ENCODE measurements at places on chromosomes 1 and 21.

DNA sequence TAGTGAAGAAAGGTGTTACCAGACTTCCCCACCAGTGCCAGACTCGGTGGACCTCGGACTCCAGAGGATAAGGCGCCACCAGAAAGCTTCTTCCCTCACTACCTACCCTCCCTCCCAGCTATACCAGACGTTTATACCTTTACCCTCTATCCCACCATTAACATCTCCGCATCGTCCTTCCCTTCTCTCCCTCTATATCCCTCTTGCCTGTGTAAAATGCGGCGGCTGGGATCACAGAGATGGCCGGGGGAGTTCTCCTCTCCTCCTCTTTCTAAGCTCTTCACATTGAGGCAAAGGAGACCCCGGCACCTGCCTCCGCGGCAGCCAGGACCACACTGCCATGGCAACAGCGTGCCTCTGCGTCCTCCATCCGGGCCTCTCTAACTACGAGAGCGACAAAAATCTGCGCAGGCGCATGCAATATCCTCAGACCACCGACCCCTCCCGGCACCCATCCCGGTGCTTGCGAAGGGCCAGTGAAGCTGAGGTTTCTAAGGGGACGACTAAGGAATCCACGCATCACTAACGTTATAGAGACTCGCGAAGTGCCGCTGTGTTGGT lies at the start of gene CCDC181:
TSS of gene CCDC181 (minus strand) at position 394 of the 561 bp plus-strand sequence. CDS start 2,547 bp downstream, outside the sequence.
- peak; percentile 62 for DNase-seq

- no peak for DNase-seq
These were observed 61.8 kb downstream of the RGS13 start for GRCh38 chr1:192697771-192698170.

DNA sequence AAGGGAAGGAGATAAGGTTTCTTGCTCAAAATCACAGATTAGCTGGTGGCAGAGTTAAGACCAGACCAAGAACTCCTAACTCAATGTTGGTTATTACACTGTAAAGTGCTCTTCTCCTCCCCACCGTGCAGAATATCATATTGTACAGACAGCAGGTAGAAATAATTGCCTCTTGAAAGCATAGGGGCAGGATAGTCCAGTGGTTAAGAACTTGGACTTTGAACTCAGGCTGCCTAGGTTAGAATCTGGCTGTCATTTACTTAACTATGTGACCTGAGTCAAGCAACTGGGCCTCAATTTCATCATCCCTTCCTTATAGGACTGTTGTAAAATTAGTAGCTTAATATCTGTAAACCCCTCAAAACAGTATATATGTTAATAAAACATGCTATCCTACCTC lies 114.9 kb upstream of the HIVEP3 start:
- no peak for DNase-seq

DNA sequence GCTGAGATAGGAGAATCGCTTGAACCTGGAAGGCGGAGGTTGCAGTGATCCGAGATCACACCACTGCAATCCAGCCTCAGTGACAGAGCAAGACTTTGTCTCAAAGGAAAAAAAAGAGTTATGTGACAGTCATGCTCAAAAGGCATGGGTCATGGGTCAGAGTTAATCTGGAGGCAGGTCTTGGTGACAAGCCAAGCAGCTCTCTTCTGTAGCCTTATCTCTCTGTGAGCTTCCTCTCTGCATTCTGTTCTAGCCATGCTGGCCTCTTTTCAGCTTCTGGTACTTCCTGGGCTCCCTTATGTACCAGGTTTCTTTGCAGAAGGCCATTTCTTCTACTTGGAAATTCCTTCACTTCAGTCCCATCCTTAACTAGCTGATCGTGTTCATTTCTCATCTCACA lies 63.6 kb downstream of the NGF start:
- no peak for DNase-seq

DNA sequence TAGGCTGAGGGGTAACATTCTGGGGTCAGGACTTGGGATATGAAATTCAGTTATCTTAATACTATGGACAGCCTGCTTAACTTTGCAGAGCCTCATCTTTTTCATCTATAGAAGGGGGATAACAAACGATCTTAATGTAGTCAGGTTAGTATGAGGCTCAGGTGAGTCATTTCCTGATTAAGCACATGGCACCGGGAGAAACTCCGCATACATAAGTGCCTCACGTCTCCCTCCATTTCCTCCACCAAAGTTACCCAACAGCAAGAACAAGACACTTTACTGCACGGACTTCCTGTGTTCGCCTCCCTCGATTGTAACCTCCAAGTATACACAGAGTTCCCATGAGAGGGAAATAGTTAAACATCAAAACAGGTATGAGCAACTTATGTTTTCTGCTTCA lies 112.7 kb upstream of the COA6 start:
- no peak for DNase-seq

DNA sequence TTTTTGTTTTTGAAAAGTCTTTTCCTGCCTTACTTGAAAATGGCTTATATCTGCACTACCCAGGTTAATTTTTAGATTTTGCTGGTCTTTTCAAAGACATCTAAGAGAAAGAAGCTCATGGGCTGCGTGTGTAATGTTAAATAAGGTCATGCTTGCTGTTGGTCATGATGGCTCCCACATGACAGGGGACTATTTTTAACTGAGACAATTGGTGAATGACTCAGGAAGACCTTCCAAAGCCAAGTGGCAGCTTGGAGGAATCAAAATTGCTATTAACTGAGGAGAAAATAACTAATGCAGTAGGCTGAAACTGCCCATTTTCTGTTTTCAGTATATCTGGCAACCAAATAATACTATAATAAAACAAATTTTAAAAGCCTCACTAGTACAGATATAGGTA lies 117.1 kb upstream of the SPAG17 start:
- DNase-seq: no peak

DNA sequence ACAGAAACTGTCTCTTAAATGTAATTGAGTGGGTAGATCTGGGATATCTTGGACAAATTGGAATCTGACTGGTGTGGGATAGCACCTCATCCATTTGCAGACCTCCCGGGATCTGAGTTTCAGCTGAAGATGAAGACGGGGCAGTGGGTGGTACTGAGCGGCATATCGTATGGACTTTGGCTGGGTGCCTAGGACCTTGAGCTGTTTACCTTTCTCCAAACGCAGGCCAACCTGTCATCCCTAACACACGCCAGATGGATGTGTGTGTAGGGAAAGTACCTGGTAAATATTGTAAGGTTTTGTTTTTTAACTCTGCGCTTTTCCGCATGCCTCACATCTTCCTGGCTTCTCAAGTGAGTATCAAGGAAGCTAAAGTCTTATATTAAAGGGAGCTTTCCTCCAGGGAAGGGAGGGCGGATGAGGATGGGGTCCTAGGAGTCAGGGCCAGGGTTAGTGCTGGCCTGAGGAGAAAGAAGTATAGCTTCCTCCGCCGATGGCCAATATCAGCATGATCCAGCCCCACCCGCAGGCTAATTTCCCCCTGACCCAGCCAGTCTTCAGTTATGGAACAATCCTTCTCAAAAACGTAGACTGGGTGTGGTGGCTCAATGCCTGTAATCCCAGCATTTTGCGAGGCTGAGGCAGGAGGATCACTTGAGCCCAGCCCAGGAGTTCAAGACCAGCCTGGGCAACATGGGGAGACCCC lies 26.2 kb downstream of the ATP8B2 start:
- DNase-seq: no peak

DNA sequence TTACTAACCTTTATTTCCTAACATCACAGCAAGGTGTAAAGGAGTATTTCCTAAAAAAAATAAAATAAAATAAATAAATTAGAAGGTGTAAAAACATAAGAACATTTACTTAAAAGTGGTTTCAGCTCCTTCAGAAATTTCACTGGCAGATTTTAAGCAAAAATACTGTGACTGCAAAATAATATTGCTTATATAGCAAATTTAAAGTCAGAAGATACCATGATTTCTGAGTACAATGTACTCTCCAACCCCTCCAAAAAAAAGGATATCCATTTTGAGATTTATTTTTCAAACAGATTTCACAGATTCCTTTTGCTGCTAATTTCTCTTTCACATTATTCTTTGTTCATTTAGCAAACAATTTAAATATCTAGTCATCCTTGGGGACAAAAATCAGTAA lies 18.5 kb downstream of the ANKRD13C start:
- no peak for DNase-seq

DNA sequence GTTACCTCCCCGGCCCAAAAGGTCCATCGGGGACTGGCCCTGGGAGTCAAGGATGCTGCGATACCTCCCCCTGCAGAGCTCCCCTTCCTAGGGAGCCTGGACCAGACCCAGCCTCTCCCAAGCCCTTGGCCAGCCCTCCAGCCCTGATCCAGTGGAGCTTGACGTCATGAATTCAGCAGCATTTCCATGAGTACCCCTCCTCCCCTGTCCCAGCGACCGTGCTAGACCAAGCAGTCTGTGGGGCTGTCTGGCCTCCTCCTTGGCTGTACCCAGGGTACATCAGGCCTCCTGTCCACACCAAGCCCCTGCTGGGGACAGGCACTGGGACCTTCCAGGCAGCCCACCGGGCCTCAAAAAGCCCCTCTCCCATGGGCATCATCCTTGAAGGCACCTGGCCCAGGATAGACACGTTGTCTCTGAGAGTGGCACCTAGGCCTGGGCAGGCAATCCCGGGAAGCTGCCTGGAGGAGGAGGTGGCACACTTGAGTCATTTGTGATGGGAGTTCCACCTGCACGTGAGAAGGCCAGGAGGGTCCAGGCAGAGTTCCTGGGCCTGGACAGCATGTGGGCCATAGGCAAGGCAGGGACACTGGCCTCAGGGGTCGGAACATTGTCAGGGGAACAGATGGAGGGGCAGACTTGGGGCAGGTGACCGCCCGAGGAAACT lies 46.4 kb downstream of the WNT9A start:
- no peak for DNase-seq

DNA sequence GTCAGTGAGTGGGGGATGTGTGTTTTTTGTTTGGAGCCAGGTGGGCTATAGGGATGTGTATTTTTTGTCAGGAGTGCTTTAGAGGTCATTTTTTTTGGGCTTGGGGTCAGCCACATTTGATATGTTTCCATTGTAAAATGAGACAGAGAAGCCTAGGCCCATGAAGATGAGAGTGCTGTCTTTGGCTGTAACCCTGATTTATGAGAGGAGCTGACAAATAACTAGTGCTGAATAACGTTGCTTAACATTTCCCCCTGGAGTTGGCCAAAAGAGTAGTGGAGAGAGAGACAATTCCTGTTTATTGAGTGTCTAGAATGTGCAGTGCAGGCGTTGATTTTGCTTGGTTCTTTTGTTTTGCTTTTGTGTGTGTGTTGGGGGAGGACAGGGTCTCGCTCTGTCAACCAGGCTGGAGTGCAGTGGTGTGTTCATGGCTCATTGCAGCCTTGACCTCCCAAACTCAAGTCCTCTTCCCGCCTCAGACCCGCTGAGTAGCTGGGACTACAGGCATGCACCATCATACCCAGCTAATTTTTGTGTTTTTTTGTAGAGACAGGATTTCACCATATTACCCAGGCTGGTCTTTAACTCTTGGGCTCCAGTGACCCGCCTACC lies 64.7 kb downstream of the S1PR1 start:
- DNase-seq: no peak

DNA sequence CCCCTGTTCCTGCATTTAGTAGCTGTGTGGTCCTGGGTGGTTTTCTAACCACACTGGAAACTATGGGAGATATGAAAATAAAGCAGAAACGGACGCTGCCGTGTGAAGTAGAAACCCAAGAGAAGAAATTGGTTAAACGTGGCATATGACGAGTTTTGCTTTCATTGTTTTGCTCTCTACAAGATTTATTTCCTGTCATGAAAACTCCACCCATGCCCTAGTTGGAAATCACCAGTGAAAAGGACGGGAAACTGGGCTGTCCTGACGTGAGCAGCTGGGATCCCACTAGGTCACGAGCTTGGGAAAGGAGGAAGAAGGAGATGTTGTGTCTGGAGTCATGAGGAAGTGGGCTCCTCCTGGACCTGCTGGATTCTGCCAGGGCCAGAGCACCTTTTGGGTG lies 120.8 kb upstream of the GADD45A start:
- no peak for DNase-seq

GRCh38 chr1:58763214-58763613 lies 20.6 kb downstream of the JUN start:
- DNase-seq: no peak

GRCh38 chr1:199687321-199687720 lies 340.2 kb upstream of the NR5A2 start:
- no peak for DNase-seq

DNA sequence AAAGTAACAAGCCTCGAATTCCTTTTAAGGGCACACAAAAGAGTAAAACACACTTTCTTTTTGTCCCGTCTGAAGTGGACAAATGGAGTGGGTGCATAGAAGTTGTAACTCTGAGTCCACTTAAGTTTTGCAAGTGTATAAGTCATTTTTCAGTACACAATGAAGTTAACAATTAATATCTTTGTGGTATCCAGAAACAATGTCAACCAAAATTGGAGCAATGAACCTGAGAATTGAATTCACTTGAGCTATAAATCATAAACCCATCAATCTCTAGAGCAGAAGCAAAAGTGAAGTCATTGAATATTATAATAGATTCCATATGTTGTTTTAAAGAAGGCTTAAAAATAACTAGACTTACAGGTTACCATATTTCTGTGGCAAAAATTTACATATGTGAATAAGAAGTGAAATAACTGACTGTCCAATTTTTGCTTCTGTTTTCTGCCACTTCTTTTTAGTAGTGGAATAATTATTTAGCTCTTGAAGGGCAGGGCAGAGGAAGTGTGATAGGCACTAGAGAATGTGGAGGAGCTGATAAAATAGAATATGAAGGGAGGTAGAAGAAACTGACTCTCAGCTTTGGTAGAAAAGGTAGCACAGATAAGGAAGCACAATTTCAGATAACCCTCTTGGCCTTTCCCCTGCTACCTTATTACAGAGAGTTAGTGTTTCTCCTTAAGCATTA lies 73.9 kb upstream of the RGL1 start:
- no peak for DNase-seq

DNA sequence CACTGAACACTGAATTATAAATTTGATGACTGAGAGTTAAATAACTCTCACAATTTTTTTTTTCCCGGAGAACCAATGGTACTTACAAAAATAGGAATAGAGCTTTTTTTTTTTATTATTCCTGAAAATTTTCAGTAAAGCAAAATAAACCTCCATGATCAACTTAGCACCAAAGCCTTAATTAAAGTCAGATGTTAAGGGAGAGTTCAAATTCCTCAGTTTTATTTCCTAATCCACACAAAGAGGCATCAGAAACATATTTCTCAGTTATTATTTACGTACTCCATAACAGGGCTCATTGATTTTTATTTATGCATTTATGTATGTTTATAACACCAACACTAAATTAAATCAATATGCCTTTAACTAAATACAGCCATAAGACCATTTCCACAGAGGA lies 55.5 kb downstream of the PLPPR5 start:
- DNase-seq: no peak

GRCh38 chr1:182962554-182963115 lies 9.7 kb upstream of the SHCBP1L start:
- peak; percentile 33 for DNase-seq

DNA sequence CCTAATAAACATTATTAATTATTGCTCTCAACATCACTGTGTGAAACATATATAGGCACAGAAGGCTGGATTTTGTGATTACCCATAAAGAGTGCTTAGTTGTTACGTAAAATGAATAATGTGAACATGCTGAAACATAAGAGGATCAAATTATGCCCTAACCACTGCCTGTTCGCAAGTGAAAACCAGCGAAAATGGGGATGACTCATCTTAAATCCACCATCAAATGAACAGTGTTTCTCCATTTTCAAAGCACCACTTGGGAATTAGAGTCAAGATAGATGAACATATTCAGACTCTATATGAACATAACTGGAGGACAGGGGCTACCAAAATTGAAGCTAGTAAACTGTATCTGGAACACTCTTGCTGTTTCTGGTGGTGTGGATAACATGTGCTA lies 386.2 kb downstream of the HHIPL2 start:
- DNase-seq: no peak

All from NCI-H748 treated with DMSO at 0.1 percent for 48 hours (cell line).